ENCODE measurements at places on chromosomes 3 and 15.

DNA sequence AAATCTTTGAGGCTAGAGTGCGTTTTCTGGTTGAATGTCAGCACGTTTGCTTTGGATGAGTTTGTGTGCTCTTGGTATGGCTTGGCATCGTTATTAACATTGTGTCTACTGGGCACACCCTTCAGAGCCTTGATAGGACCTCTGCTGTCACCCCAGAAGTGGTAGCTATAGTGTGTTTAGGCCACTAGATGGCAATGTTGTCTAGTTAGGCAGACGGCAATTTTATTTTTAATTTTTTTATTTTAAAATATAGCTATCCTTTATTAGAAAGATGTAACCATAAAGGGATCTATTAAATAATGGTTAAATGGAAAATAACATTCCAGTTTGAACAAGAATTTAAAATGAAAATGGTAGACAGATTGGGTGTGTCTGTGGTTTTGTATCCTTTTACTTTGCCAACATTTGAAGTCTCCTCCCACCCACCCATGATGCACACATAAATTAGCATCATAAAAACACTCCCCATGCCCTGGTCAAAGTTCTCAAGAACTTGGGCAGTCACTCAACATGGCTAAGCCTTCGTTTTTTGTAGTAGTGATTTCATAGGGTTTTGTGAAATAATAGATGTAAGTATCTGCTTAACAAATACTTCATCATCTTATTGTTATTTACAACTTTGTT is 200.7 kb downstream of the KCNH8 start:
- no peak for DNase-seq

DNA sequence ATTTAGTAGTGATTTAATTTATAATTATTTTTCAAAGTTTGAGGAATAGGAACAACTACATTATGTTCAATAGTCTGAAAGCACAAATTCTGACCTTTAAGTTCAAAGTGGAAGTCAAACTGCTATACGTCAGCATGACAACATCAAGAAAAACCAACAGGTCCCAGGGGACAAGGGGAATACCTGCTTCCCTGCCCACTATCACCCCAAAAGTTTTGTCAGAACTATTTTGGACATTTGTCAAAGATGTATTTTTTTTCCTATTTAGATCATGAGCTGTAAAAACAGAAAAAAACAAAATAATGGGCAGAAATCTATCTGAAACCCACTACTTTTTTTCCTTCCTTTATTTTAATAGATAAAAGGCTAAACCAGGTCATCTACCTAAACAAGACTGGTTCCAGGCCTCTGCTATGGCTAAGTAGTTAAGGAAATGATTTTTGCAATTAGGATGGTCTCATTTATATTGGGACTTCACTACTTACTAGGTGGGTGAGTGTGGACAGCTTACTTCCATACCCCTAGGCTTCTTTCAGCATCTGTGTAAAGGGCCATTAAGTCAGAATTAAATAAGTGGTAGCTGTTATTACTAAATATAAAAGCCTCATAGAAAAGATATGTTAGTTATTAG is 746.3 kb downstream of the FHIT start:
- DNase-seq: no peak

- no peak for DNase-seq
Observed at GRCh38 chr3:18751514-18751913, 326.4 kb upstream of the SATB1 start.

- DNase-seq: no peak
Observed at GRCh38 chr3:134377896-134378295, 3.6 kb upstream of the AMOTL2 start.

GRCh38 chr3:195248281-195248680 is 22.7 kb downstream of the XXYLT1 start:
- DNase-seq: no peak

DNA sequence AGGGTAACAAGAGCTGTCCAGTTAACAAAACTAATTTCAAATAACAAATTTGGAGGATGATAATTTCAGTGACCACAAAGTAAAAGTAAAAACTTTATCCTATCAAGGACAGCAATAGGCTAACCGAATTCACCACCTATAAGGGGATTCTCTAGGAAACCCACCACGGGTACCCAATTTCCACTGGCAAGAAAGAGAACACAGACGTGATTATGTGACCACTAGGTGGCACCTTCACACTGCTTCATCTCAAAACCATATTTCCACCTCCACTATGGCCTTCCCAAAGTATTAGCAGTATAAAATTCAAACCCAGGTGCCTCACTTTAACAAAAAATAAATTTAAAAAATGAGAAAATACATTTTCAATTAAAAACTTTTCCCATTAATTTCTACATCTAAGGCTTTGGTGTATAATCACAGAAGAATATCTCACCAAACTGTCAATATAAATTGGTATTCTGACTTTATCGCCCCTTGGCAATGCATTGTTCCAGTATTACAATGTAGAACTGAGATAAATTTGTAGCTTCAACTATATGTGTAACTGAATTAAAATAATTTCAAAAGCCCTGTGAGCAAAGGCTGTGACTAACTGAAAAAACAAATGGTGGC is 96.5 kb downstream of the FSIP1 start:
- peak; percentile 21 for DNase-seq

GRCh38 chr3:176789947-176790346 is 407.3 kb downstream of the TBL1XR1 start:
- DNase-seq: peak; percentile 8

Data from kidney glomerular epithelial cell (primary cell).